ENCODE measurements at places on chromosomes 7 and 10. TPM values are rescaled to one million over a fixed set of nuclear protein-coding genes. Genes with fewer than 3 reads are reported as not detected.

- DNase-seq = peak; percentile 65
Measured at GRCh38 chr10:114239117-114239993, at the start of gene VWA2. Gene VWA2, plus strand, starts transcription at chr10:114239254. Its CDS starts 9,460 bp downstream, at chr10:114248714.

DNA sequence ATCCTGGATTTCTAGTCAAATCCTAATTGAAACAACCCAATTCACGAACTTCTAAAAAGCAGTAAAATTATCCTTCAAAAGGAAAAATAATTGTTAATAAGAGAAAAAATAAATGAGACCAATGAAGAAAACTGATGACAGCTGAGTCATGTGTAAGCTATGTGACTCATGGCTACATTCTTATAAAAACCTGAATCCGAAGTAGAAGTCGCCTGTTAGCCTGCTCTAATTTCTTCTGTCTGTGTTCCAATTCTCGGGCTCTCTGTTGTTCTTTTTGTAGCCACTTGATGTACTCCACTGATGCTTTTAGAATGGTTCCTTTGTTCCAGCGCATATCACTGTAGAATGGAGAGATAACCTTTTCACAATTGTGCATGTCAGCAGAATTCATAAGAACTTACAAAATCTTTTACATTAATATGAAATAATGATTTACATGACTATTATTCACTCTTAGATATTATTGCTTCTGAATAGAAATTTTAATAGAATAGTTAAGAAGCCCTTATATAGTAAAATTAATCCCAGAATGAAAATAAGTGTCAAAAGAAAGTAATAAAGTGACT, 88.8 kb downstream of the TFEC start:
- DNase-seq = no peak

GRCh38 chr10:52757773-52758172, 14.8 kb downstream of the MBL2 start:
- DNase-seq = no peak

GRCh38 chr10:46040004-46040403, 6.1 kb downstream of the MSMB start:
- no peak for DNase-seq

- DNase-seq = peak; percentile 30
Measured at GRCh38 chr7:102991540-102992214, 78.9 kb downstream of the LRRC17 start.

GRCh38 chr10:110655320-110655719, 11.2 kb downstream of the RBM20 start:
- no peak for DNase-seq

GRCh38 chr10:114932945-114933344, 5.0 kb upstream of the TRUB1 start:
- DNase-seq = no peak

DNA sequence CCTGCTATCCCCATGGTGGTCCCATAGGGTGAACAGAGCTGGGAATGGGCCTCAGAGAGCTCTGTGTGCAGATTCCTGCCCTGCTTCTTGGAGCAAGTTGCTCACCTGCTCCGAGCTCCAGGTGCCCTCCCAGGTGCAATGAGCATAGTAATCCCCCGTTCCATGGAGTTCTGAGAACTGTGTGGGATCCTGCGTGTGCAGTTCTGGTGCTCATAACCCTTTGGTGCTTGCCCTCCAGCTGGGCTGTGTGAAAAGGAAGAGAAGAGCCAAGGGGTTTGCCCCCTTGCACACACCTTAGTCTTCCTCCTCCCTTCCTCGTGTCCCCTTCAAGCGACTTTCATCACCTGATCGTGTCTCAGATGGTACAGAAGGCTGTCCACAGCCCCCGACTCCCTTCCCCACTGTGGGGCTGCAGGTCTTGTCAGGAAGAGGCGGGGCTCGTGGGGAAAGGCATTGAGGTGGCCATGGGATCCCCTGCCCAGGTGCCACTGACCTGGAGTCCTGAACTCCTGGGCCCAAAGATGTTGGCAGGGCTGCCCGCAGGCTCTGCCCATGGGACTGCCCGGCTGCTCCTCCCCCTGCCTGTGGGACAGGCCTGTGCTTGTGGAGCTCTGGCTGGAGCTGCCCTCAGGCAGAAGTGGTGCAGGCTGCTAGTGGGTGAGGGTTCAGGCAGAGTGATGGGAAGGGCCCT, 21.9 kb upstream of the ZNF488 start:
- no peak for DNase-seq

DNA sequence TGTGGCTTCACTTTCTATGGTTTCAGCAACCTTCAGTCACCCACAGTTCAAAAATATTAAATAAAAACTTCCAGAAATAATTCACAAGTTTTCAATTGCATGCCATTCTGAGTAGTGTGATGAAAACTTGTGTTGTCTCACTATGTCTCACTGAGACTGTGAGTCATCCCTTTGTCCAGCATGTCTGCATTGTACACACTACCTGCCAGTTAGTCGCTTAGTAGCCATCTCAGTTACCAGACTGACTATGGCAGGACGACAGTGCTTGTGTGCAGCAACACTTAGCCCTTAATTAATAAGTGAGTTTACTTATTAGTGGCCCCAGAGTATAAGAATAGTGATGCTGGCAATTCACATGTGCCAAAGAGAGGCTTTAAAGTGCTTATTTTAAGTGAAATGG, 22.5 kb downstream of the CCDC186 start:
- DNase-seq = no peak

DNA sequence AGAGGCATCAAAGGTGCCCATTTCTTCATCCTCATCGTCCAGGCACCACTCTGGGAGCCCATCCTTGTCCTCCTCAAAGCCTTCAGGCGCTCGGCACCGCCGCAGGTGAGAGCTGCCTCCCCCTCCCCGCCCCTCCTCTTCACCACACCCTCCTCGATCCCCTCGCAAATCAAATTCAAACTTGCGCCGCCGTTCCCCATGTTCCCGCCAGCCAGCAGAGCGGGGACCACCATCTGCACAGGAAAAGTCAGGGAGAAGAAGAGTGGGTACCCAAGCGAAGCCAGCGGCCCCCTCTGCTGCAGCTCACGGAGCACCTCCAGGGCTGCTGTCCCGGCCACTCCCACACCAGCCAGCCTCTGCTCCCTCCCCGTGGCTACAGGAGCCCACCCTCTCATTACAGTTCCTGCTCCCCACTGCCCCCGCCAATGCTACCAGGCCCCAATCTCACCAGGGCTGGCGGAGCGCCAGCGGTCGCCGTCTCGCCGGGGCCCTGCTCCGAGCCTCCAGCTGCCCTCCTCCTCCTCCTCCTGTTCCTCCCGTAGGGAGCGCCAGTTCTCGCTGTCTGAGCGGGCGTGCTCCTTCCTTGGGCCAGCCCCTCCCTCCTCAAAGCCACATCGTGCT, 7.7 kb downstream of the GIGYF1 start:
- no peak for DNase-seq

DNA sequence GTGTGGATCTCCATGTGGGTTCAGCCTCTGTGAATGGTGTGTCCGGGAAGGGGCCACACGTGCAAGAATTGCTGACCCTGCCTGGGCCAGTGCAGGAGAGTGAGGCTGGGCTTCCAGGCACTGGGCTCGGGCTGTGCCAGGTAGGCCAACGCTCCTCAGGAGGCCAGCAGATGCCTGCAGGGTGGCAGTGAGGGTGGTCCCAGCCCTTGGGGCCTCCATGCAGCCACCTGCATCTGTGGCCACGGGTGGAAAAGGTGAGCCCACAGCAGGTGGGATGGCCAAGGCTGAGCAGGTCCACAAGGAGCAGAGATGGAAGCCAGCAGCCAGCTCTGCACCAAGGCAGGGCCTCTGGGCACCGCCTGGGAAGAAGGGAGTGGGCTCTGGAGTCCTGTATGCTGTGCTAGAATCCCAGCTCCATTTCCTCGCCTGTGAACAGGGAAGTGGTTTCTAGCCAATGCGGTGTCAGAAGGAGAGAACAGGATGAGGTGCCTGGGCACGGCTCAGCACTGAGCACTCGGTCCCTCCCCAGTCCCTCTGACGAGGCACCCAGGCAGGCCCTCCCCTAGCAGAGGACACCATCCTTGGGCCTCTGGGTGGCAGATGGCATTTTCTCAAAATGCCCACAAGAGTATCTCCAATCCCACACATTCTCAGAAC, 31.1 kb upstream of the RET start:
- no peak for DNase-seq

DNA sequence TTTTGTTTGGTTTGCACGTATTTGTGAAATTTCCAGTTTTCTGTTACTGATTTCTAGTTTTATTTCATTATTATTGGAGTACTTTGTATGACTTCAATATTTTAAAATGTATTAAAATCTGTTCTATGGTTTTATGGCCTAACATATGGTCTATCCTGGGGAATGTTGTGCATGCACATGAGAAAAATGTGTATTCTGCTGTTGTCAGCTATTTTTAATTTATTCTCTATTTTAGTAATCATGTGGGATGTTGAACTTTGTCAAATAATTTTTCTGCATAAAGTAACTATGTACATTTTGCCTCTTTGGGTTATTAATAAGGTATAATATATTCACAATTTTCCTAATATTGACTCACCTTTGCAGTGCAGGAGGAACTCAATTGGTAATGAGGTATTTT, 46.7 kb downstream of the EBLN1 start:
- DNase-seq = no peak

DNA sequence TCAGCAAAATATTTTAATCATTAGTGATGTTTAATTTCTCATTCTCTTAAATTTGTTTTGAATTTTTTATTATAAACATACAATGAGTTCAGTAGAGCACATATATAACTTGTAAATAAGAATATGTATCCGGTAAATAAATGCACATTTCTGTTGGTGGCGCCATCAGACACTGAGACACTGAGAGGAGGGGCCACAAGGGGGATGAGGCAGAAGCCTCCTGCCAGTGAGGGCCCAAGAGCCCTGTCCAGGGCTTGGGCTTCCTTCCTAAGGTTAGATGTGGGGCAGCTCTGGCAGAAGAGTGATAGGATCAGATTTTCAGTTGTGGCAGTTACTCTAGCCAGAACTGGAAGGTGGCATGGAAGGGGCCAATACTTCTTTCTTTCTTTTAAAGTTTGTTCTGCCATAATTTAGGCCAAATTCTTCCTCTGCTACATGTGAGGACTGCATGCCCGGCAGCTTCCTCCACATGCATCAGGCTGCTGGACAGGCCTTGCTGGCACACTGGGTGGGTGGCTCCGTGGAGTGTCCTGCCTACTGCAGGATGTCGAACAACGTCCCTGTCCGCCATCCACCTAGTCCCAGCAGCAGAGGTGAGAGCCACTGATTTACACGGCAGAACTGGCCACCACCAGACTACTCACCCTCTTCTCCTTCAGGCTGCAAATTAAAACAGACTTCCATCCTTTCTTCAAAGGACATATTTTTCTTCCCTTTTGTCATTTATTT, 13.2 kb downstream of the PTPRN2 start:
- DNase-seq = no peak

GRCh38 chr10:3578159-3578558, 206.8 kb downstream of the KLF6 start:
- no peak for DNase-seq

- peak; percentile 16 for DNase-seq
Measured at GRCh38 chr10:88901984-88902789, 22.1 kb downstream of the STAMBPL1 start.

DNA sequence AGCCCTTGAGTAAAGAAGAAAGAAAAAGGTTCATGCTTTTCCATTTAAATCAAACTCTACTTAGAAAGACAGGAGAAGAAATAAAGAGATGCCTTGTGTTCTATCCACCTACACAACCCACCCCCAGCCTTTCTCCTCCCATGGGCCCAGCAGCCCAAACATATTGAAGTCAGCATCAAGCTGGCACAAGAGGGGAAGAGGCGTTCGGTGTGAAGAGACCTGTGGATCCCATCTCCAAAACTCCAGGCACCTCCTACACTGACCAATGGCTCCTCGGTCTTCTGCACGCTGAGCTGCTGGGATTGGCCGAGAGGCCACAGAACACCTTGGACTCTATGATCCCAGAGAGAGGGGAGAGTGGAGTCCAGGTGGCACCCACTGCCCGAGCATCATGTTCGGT, 66.0 kb upstream of the CELF2 start:
- DNase-seq = no peak

DNA sequence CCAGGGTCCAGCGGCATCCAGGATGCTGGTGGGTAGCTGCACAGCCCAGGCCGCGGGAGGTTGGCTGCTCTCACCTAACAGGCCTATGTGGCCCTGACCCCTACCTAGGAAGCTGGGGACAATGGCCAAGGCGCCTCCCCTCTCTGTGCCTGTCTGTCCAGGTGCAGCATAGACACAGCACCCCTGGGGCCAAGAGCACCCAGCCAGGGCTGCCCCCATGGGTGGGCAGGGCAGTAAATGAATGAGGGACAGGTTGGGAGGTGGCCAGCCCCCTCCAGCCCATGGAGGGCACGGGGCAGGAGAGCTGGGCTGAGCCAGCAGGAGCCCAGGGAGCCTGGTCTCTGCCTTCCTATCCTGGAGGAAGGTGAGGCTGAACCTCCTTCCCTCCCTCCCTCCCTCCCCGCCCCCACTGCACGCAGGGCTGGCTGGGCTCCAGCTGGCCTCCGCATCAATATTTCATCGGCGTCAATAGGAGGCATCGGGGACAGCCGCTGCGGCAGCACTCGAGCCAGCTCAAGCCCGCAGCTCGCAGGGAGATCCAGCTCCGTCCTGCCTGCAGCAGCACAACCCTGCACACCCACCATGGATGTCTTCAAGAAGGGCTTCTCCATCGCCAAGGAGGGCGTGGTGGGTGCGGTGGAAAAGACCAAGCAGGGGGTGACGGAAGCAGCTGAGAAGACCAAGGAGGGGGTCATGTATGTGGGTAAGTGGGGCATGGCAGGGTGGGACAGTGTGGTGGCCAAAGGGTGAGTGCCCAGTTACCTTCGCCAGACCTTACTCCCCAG, at the start of gene SNCG:
TSS of gene SNCG (plus strand) at position 484 of the 785 bp plus-strand sequence. CDS start at position 583, 99 bp downstream.
- peak; percentile 5 for DNase-seq

DNA sequence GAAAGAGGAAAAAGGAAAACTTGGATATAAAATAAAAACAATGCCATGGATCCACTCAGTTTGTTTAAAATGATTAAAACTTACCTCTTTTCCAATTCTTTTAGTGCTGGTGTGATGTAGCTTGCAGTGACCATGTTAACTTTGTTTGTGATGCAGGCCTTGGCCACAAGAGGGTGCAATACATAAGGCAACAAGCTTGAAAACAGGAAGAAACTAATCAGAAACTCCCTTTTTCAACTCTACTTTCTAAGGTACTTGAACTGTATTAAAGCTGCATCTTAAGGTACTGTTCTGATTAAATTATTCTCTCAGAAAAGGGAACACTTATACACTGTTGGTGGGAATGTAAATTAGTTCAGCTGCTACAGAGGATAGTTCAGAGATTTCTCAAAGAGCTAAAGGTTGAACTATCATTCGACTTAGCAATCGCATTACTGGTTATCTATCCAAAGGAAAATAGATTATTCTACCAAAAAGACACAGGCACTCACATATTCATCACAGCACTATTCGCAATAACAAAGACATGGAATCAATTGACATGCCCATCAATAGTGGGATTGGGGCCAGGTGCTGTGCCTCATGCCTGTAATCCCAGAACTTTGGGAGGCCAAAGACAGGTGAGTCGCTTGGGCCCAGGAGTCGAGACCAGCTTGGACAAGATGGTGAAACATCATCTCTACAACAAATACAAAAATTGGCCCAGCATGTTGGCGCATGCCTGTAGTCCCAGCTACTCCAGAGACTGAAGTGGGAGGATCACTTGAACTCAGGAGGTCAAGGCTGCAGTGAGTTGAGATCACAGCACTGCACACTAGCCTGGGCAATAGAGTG, 50.9 kb downstream of the AASS start:
- DNase-seq = peak; percentile 75

- no peak for DNase-seq
Measured at GRCh38 chr10:94037286-94037685, 43.6 kb downstream of the PLCE1 start.

The INMT gene
- 0.09 TPM for total RNA-seq

The ARHGEF5 gene
- 16.8 TPM for total RNA-seq

The CNTNAP2 gene
- total RNA-seq = not detected

The ELMO1 gene
- 96.2 TPM for total RNA-seq

The SORBS1 gene
- total RNA-seq = 1.0 TPM

The SEMA4G gene
- total RNA-seq = 0.84 TPM

The PDCD11 gene
- 60.6 TPM for total RNA-seq

The LAMB1 gene
- 0.16 TPM for total RNA-seq
